ENCODE measurements at places on chromosomes 2 and 18.

DNA sequence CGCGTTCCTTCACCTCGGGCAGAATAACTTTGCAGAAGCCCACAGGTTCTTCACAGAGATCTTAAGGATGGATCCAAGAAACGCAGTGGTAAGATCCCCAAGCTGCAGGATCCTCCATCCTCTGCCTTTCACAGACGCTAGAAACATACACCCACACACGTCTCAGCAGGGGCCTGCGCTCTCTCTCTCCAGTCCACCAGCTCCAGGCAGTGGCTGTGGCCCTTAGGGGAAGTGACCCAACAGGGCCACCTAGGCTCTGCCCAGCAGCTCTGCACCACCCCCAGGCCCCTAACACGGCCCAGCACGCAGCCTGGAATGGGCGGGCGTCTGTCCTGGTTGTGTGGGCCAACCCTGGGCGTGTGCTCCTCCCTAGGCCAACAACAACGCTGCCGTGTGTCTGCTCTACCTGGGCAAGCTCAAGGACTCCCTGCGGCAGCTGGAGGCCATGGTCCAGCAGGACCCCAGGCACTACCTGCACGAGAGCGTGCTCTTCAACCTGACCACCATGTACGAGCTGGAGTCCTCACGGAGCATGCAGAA lies 40.4 kb downstream of the ADI1 start:
- no peak for DNase-seq

DNA sequence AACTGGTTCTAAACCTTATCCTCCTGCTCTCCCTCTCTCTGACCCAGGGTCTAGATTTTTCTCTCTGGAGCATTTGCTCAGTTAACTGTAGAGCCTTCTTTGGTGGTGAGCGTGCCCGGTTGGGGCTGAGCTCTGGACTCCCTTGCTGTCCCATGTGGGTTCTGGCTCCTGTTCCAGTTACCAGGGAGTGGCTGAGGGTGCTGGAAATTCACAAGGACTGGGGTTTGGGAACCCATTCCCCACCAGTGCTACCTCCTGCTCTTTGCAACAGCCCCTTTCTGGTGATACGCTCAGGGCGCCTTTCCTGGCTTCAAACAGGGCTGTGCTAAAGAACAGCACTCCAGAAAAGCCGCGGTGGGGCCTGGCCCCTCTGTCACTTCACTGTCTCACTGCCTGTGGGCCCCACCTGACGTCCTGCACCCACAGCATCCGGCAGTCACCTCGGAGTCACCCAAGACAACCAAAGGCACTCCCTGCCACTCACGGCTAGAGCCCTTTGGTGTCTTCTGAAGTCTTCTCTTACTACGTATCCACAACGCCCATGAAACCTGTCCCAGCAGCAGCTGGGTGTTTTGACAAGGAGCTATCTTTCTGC lies 41.3 kb downstream of the CAPN13 start:
- DNase-seq = no peak

DNA sequence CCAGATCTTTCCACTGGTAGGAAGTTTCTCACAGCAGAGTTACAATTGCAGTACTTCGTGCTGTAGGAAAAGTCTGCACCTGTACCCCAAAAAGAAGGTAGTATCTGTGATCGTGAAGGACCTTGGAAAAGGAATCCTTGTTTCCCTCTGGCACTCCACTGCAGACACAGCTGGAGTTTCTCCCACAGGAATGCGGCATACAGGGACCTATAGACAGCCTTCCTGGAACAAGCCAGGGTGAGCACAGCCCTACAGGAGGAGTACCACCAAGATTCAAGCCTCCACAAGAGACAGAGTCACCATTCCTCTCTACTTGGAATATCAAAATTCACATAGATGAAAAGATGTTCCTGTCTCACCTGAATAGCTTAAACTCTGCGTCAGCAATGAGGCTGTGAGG lies 372.4 kb downstream of the CMPK2 start:
- DNase-seq = no peak

GRCh38 chr2:209762563-209762962 lies 9.1 kb upstream of the UNC80 start:
- DNase-seq = no peak

GRCh38 chr2:28648671-28649395 lies 102.8 kb upstream of the PPP1CB start:
- no peak for DNase-seq

DNA sequence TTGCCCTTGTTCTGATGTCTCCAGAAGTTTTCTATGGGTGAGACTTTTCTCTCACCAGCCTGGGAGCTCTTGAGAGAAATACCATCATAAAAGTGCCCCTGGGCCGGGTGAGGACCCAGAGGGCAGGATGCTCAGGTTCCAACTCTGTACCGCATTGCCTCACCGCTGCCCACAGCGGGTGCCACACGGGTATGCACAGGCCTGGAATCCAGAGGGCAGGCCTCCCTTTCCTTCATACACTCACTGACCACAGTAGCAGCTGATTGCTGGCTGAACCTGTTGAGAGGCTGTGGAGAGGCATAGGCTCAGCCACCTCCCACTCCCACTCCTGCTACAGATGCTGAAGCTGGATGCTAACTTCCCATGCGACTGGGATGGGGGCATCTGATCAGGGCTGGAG lies 293.8 kb downstream of the CYP26B1 start:
- no peak for DNase-seq

DNA sequence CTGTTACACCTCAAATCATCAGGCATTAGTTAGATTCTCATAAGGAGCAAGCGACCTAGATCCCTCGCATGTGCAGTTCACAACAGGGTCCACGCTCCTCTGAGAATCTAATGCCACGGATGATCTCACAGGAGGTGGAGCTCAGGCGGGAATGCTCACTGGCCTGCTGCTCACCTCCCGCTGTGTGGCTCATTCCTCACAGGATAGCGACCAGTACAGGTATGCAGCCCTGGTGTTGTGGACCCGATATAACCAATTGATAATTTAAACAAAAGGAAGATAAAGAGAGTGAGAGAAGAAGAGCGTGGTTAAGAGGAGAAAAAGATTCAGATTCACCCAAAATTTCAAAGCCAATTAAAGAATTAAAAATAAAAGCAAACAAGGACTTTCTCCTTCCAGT lies 20.8 kb downstream of the TLK1 start:
- no peak for DNase-seq

- DNase-seq = no peak
These were observed 759.5 kb downstream of the SATB2 start for GRCh38 chr2:198698230-198698629.

- no peak for DNase-seq
These were observed 9.6 kb downstream of the TET3 start for GRCh38 chr2:73994178-73994831.

DNA sequence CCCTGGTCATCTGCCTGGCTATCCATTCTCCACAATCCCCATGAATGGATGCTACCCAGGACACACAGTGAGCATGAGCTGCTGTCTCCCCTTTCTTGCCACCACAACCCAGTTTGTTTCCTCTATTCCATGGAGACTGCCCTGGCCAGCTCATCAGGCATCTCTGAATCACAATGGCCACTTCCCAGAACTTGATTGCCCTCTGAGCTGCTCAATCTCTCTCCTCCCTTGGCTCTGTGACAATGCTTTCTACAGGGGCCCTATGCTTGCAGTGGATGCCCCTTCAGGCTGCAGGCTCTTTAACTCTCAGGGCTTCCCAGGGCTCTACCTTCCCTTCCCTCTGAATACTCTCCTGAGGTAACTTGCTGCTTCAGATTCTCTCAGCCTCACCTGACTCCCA lies 14.4 kb upstream of the SLC4A5 start:
- peak; percentile 22 for DNase-seq

- DNase-seq = no peak
These were observed 108.9 kb upstream of the LGALSL start for GRCh38 chr2:64344999-64345576.

Measured in foreskin fibroblast (primary cell).